CD4-positive, alpha-beta memory T cell (primary cell): ENCODE measurements at places on chromosomes 3 and 15.
A peak's percentile ranks its signal among the peaks of the same experiment; 100 is the strongest.

DNA sequence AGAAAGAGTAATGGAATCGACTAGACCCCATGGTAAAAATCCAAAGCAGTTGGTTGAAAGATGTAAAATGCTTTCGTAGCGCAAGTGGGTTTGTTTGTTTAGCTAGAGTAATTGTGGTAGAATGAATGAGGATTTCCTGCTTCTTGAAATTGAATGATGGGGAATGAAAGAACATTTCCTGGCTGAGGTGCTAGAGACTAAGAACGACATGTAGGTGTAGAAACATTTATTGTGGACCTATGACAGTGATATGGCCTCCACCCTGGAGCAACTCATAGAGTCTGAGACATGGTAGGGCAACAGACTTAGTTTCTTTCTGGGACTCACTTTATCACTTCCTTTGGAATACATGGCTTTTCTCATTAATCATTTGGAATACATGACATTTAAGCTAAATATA lies 467.6 kb upstream of the CFAP20DC start:
- no peak for DNase-seq

DNA sequence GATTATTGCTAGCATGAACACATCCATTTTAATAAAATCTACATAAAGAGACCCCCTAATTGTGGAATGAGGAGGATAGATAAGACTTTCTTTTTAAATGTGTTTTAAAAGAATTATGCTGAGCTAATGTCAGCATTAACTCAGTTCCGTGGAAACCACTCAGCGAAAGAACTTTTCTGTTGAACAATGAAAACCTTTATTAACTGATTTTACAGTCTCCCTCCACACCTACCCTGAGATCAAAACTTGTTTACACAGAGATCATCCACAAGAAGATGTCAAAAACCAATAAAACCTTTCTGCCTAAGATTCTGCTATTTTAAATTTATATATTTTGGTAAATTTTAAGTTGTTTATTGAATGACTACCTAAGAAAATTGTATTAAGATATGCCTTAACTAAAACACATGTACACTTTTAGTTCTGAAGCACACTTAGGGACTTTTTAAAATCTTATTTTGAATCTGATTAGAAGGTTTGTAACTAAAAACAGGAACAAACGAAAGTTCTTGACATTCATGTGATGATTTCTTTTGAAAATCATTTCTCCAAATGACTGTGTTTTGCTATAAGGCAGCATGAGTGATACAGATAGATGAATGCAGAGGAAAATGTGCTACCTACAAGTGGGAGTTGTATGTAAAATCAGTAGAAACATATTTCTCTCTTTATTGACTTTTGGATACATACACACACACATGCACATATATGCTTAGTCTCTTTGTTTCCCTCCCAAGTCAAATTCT lies 369.0 kb downstream of the UNC13C start:
- DNase-seq, result no peak

GRCh38 chr3:121155028-121155427 lies 247.0 kb downstream of the STXBP5L start:
- no peak for DNase-seq

DNA sequence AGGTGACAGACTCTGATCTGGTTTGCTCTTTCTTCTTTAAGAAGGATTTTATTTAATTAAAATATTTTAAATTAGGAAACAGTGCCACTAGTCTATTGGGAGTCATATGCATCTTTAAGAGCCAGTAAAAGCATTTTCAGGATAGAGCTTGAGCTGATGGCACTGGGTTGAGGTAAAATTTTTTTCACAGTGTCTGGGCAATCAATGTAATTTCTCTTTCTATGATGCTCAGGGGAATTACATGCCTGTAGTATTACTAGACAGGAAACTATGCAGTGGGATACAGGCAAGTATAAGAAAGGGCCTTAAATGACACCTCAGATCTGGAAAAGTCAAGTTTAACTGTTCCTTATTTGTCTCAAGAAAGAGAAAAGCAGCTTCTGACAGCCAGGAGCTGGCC lies 76.4 kb downstream of the GAP43 start:
- DNase-seq, result no peak

- no peak for DNase-seq
Observed at GRCh38 chr3:19749448-19750017, 184.5 kb downstream of the EFHB start.

GRCh38 chr15:64430000-64430735 lies 30.2 kb upstream of the ZNF609 start:
- DNase-seq, result peak; percentile 81

GRCh38 chr3:105523501-105523900 lies 156.8 kb downstream of the ALCAM start:
- DNase-seq, result no peak

DNA sequence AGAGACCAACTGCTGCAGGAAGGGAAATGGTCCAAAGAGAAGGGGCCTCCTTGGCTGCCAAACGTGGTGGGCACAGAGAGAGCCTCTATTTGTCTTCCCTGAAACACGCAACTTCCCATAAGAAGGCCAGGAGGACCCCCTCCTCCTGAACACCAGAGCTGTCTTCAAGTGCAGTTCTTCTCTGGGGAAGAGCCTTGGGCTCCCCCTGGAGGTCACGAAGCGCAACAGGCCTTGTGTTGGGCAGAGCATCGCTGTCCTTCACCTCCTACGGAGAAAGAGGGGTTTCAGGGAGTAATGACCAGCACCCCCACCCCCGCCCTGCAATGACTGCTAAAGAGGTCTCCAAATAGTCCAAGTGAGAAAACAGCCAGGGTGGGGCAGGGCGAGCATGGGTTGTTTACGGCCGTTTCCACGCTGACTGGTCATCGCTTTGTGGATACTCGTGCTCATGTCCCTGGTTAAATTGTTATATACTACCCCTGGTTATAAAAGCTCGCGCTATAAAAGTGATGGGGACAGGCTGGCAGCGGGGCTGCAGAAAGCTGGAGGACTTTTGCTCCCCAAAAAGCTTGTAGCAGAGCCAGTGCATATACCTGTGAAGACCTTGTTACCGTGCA lies 397.5 kb upstream of the ATP10A start:
- DNase-seq, result no peak

DNA sequence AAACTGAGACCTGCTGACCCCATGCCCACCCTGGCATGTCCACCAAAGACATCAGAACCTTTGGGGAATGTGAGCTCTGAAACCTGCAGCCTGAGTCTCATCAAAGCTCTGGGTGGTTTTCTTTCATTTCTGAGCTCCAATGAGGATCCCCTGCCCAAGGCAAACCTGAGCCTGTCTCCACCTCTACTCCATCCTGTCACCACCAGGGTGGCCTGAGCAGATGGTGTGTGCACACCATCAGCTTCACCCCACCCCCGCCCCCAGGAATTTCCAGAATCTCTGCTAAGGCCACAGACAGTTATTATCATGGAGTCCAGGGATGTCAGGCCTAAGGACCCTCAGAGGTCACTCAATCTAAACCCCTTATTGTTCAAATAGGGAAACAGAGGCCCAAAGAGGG lies 1.3 kb downstream of the XIRP1 start:
- no peak for DNase-seq

GRCh38 chr3:112689989-112690388 lies 49.0 kb upstream of the CCDC80 start:
- DNase-seq, result no peak

- DNase-seq, result no peak
Observed at GRCh38 chr3:176328666-176329065, 868.6 kb downstream of the TBL1XR1 start.

DNA sequence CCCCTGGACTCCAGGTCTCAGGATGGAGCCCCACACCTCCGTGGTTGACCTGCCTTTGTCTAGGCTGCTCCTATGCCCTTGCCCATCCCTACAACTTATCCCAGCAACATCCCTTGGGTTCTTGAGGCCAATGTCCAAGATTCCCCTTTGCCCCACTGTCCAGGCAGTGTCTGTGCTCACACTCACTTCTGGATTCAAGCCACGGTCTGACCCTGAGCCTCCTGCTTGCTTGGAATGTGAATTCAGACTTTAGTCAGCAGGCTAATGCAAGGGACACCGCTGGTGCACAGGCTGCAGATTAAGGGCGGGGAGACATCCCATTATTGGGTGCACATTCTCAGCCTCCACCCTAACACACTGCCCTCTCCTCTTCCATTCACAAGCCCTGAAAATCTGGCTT lies 154.1 kb downstream of the WNT5A start:
- no peak for DNase-seq

DNA sequence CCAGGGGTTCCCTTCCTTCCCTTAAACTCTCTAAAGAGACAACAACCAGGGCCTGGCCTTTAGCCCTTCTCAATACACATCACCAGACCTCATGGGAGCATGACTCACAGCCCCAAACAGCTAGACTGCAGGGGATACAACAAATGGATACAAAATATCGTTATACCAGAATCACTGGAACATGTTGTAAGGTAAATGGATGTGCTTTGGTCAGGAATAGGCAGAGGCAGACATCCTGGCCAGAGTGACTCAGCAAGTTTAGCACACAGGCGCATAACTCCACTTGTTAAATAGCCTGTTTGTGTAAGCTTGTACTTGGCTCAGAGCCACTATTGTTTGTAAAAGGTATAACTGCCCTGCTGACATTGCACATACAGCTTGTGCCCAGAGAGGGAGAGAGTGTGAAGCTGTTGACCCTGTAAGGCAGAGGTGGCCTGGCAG lies 18.3 kb downstream of the TMED3 start:
- DNase-seq, result no peak

DNA sequence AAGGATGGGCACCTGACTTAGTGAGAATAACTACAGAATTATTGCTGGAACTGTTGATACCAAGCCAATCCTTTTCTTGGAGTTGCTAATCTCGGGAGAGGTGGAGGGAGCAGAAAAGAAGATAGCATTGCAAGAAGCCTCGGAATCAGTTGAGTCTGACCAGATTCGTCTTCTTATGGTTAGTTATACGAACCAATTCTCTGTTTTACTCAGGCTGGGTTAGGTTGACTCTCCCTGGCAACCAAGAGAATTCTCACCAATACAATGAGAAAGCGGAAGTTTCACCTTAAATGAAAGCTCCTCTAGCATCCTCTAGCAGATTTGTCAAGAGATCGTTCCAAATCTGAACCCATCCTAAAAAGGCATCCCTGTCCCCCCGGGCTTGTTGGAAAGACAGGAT lies 43.5 kb upstream of the UBE2E1 start:
- no peak for DNase-seq

GRCh38 chr3:141243271-141243707 lies 11.7 kb downstream of the PXYLP1 start:
- peak; percentile 68 for DNase-seq

DNA sequence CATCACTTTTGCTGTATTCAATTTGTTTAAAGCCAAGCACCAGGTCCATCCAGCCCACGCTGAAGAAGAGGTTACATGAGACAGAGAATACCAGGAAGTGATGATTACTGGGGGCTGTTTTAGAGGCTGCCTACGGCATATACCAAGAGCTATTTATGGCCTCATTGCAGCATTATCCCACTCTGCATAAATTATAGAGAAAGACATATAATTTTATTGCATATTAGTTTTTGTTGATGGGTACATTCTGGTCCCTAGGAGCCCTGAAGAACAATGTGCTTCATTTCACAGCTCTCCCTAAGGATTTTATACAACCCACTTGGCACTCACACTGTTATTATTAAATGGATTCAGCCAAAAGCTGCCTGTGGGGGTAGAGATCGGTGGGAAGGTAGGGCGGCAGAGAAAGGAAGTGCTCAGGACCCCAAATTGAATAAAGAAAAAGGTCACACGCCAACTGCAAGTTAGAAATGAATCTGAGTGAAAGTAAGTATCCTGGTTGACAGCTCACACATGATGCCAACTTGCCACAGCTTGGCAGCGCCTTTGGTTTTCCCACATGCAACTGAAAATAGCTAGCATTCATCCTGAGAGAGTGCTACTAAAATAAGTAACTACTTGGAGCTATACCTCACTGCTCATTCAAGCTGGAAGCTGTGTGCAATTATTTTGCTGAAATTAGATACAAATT lies 73.7 kb downstream of the CCNL1 start:
- DNase-seq, result no peak

GRCh38 chr3:152197937-152198336 lies 70.8 kb upstream of the MBNL1 start:
- no peak for DNase-seq

DNA sequence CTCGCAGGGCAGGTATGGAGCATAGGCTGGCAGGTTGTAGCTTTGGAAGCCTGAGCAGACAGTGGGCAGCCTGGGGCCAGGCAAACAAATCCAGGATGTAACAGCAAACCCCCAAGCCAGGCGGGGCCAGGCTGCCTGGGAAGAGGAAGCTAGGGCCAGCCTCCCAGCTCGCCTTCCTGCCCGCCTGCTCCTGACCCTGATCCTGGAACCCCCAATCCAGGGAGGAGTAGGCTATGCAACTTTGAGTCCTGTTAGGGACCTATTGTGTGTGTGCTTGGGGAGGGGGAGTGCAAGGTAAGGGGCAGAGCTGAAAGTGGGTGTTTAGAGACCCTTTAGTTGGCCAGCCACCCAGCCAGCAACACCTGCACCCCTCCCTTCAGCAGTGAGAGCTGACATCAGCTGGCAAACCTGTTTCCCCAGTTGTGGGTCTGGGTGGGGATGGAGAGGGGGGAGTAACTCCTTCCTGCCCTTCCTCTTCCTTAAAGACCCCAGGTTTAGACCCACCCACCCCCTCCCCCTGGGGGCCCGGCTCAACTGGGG lies 2.5 kb downstream of the NBEAL2 start:
- DNase-seq, result no peak

GRCh38 chr3:132279030-132279429 lies 38.2 kb upstream of the ACP3 start:
- no peak for DNase-seq

- DNase-seq, result no peak
Observed at GRCh38 chr15:82571722-82572222, 31.5 kb upstream of the RPS17 start.
